Substantia nigra (tissue), 51 donors: ENCODE measurements at places on chromosomes 2 and 18.

DNA sequence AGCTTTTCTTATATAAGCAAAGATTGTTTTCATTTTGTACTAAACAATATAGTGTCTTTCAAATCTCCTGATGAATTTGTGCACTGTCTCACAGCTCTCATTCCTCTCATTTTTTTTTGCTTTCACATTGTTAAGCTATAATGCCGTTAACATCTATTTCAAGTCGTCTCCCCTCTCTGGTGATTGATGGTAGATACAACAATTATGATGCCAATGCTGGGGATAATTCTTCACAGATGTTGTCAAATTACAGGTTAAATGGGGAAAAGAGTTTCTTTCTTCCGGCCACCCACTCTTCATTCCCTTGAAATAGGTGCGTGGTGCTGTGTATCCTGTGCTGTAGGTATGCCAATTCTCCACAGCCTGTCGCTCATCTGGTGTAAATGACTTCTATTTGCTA, 1053.7 kb upstream of the ZEB2 start:
- DNase-seq: no peak

DNA sequence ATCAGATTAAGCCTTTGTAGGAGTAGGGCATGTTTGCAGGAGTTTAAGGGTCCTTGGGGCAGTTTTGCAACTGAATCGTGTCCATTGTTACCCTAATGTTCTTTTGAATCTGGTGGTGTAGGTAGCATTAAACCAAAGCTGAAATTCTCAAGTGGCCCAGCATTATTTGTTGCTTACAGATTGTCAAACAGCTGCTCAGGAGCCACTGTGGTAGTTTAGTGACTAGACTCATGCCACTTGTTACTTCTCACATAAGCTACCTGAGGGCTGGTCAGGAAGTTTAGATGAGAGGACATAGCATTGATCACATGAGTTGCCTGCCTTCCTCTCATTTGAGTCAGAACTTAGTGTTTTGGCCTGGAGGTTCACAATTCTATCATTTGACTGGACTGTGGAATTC, 157.6 kb downstream of the HAUS1 start:
- DNase-seq: no peak

- no peak for DNase-seq
Observed at GRCh38 chr2:1642993-1643619, 101.2 kb downstream of the PXDN start.

DNA sequence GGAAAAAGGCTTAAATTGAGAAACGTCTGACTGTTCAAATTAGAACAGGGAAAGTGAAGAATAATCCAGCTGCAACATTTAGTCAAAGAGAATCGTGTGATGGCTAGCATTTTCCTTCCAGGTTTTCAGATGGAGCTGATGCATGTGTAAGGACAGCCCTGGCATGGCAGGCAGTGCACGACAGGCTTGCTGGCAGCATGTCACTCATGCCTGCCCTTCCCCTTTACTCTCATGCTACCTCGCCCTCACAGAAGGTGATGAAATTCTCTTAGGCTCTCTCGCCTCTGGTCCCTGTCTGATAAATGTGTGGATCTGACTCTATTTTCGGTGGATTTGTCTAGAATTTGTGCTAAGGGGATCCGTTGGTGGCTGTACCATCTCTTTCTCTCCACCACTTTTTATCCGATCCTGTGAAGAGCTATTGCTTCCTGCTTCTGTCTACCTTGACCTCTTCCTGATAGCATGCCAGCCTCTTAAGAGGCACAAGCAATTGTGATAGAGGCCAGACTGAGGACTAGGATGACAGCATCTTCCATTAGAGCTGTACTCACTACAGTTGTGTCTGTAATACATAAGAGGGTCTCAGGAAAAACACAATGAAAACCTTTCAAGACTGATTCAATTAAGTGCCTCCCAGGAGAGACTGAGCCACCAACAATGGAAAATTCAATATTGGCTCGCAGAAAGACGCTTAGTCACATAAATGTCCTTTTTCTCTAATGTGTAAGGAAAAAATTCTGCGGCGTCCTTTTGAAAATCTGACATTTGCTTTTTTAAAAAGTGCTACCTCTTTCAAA, 65.6 kb upstream of the NOSTRIN start:
- DNase-seq: no peak

- no peak for DNase-seq
Observed at GRCh38 chr2:88254437-88255091, 84.4 kb downstream of the THNSL2 start.

GRCh38 chr2:88281302-88282217, 111.4 kb downstream of the THNSL2 start:
- peak; percentile 2 for DNase-seq

DNA sequence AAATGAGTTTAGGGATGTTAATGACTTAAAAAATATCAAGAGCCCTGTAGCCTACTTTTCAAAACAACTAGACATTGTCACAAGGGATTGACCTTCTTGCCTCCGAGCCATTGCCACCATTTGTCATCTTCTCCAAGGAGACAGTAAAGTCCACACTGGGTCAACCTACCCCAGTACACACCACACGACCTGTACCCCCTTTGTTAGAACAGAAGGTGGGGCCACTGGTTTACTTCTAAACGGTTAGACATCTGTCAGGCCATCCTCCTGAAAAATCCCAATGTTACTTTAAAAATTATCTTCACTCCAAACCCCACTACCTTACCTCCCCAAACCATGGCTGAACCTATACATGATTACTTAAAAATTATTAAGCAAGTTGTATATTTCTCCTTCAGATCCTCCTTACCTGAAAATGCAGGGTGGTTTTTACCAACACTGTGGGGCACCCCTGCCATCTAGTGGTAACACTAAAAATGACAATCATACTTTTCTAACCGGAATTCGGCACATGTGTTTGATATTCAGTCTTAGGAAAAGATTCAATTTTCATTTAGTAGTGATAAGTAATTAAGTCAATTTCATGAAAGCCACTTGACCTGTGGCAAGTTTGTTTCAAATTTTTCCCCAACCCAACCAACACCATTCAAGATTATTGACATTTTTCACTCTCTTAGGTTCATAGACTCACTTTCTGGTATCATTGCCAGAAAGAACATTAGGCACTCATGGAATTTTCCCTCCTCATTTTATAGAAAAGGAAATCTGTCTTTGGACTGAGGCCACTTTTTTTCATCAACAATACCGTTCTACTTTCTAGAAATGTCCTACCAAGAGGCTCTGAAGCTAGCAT, 265.3 kb upstream of the PKDCC start:
- no peak for DNase-seq

- no peak for DNase-seq
Observed at GRCh38 chr18:50286391-50287027, 983 bp downstream of the CXXC1 start.

DNA sequence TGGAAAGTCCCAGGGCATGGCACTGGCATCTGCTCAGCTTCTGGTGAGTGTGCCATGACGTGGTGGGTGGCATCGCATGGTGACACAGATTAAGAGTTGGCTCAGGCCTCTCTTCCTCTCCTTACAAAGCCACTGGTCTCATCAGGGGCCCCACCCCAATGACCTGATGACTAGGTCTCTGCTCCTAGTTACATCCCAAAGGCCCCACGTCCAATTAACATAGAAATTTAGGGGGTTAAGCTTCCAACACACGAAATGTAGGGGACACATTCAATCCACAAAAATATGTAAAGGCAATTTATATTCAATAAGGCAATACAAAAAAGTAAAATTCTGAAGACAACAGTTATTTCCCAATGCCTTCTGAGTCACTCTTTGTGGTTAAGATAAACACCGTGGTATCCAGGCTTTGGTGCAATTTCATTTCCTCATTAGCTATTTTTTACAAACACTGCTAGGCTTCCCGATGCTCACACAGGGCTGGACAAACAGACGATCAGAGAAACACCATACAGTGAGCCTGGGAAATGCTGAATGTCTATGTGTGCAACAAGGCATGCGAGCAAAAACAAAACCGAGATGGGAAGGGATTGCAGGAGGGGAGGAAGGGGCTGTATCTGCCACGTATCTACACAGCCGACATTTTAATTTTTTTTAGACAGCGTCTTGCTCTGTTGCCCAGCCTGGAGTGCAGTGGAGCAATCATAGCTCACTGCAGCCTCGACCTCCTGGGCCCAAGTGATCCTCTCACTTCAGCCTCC, 67.2 kb downstream of the MBP start:
- no peak for DNase-seq

- DNase-seq: no peak
Observed at GRCh38 chr2:50355891-50356290, 676.0 kb downstream of the NRXN1 start.

- DNase-seq: no peak
Observed at GRCh38 chr2:211994806-211995205, 543.8 kb downstream of the ERBB4 start.

DNA sequence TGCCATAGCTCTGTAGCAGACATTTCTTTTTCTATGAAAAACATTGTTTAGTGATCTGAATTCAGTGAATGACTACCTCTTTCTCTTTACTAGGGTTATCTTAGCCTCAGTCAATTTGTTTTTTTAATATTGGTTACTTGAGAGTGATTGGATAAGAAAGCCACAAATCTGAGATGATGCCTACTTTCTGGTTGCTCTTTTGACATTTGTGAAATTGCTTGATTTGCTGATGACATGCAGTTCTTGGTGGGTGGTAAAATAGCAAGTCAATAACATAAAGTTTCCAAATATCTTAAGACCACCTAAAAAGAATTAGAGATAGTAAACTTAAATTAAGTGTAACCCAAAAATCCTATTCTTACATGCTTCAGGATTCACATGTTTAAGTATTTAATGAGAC, 199.5 kb upstream of the STON1 start:
- DNase-seq: no peak

DNA sequence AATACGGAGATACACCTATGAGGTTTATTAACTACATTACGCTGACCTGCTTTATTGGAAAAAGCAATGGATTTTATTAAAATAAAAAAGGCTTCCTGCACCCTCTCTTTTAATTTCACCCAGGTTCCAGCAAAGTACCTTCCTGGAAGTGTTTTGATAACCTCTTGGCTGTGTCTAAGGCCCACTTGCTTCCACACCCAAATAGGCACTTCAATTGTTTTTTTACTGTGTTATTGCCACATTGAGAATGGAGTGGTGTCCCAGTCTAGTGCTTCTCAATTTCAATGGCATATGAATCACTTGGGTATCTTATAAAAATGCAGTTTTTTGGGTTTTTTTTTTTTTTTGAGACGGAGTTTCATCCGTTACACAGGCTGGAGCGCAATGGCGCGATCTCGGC, 47.6 kb downstream of the SF3B1 start:
- DNase-seq: no peak

DNA sequence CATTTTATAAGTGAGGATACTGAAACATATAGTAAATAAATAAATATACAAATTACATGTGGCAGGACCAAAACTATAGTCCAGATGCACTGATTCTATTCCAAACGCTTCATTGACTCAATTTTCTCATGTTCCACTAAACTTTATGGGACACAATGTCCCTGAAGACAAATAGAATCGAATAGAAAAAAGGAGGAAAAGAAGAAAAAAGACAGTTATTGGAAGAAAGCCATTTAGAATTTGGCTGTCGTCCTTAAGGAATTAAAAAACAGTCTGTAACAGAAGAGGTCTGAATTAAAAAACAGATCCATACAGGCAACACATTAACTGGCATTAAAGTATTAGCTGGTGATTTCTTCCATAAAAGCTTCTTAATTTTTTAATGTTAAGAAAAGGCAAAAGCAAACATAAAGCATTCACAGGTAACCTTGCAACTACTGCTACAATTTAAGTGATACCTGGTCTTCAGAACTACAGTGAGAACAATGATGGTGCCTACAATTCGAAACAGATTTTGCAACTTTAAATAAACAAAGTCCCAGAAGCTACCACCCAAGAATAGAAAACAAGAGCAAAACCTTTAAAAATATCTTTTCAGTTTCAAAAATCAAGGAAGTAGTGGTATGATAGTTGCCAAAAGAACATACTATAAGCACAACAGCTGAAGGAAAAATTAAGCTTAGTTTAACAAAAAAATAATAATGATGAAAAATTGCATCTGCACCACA, 17.4 kb upstream of the CHAC2 start:
- no peak for DNase-seq

DNA sequence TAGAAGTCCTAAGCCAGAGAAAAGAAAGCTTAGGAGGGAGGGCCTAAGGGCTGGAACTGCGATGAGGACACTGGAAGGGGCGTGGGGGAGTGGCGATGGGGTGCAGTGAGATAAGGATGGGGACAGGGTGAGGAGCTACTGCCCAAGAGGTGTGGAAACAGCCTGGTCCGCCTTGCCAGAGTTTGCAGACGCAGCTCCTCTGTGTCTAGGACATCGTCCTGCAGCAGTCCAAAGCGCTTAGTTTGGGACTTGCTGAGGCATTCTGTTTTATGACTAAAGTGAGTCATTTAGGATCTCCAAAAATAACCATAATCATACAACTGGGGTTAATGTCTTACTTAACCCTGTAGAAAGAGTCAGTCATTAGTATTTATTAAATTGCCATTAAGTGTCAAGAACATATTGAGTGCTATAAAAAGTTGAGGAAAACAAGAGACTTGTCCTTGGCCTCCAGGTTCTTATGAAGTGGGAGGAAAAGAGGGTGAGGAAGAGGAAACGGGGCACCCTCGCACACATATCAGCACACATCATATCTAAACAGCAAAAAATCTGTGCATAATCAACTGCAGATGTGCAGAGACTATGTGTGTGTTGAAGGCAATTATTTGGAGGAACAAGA, 74.8 kb downstream of the CDK15 start:
- DNase-seq: no peak

DNA sequence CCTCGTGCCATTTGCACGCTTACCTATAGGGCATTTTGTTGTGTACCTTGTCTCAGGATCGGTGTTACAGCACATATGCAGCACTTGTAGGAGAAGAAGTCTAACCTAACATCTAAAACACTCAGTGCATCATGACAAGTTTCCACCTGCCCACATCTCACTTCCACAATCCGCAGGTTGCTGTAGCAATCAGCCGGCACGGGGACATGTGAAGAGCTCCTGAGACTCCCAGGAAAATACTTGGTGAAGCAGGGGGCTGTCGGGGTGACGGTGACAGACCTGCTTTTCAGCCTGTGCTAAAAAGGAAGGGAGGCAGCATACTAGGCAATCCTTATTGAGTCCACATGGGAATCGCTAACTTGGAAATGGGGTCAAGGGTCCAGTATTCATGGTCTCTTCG, 172.2 kb downstream of the MYT1L start:
- no peak for DNase-seq

GRCh38 chr2:137983581-137983980, 19.3 kb downstream of the HNMT start:
- no peak for DNase-seq

DNA sequence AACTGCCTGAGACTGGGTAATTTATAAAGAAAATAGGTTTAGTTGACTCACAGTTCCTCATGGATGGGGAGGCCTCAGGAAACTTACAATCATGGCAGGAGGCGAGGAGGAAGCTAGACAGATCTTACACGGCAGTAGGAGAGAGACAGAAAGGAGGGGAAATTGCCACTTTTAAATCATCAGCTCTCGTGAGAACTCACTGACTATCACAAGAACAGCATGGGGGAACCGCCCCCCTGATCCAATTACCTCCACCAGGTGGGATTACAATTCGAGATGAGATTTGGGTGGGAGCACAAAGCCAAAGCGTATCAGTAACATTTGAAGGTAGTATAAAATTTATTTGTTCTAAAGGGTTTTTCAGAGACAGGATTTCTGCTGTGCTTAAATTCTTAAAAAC, 5.4 kb downstream of the GALM start:
- DNase-seq: no peak
